Skeletal muscle tissue (tissue), 5 donors: ENCODE measurements at places on chromosomes 7 and 10. TPM values are rescaled to one million over a fixed set of nuclear protein-coding genes. Genes with fewer than 3 reads are reported as not detected.

NPC1L1 gene
- not detected for total RNA-seq

PON1 gene
- total RNA-seq = not detected

GRM3 gene
- total RNA-seq = under 0.01 TPM

UCN3 gene
- not detected for total RNA-seq

HHEX gene
- total RNA-seq = 3.1 TPM

ACSL5 gene
- 4.2 TPM for total RNA-seq

RHEB gene
- total RNA-seq = 73.6 TPM

CYP17A1 gene
- total RNA-seq = not detected

ZCCHC24 gene
- 20.9 TPM for total RNA-seq

PPP1R3A gene
- total RNA-seq = 65.8 TPM

ACADSB gene
- 6.8 TPM for total RNA-seq

PLXDC2 gene
- total RNA-seq = 23.0 TPM

SLC18A2 gene
- total RNA-seq = 1.0 TPM
